CD8-positive, alpha-beta memory T cell (primary cell): ENCODE measurements at places on chromosomes 11 and 22. TPM values are rescaled to one million over a fixed set of nuclear protein-coding genes. Genes with fewer than 3 reads are reported as not detected.

The GLYAT gene
- not detected for polyA plus RNA-seq

- no peak for DNase-seq
Observed at GRCh38 chr22:48653306-48653705, 1174.4 kb downstream of the BRD1 start.

GRCh38 chr11:99177446-99177845 lies 156.7 kb downstream of the CNTN5 start:
- DNase-seq, result no peak

DNA sequence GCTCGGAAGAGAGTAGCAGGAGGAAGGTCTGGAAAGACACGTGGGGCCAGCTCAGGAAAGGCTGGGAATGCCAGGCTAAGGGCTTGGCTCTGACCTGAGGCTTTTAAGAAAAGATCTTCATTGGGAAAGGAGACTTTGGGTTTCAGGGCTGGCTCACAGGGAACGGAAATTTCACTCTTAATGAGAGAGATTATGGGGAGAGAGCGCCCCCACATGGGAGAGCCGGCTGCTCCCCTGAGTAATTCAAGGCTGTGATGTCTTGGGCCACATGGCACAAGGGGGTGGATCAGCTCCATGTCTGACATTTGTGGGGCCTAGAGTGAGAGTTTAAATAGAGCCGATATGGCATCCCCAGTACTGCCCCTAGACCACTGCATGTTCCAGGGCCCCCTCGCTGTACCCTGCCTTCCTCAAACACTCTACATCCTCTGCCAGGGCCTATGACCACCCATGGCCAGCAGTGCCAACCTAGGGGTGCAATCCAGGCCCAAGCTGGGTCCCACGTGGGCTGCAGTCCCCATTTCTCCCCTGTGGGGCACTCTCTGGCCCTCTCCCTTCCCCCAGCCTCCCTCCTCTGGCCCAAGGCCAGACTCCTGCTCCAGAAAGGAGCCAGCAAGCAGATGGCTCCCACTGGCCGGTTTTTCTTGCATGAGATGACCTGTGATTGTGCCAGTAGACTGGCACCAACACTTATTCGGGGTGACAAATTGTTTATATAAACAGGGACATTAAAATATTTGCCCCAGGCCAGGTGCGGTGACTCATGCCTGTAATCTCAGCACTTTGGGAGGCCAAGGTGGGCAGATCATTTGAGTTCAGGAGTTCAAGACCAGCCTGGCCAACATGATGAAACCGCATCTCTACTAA lies 75.2 kb downstream of the ISX start:
- no peak for DNase-seq

DNA sequence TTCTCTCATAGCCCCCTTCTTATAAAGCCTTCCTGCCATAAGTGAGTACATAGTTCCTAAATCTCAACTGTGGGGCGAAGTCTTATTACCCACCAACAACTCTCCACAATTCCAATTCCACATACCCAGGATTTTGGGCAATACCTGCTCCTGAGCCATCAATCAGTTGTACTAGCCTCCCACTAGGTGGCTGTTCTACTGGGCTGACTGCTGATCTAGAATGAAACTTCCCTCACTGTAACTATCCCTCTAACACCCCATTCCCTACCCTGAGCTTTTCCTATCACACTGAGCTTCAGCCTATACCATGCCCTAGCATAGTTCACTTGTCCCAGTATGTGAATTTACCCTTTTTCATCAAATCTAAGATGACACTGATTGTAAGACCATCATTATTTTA lies 52.5 kb downstream of the RRAS2 start:
- DNase-seq, result no peak

GRCh38 chr11:30479899-30480298 lies 106.3 kb downstream of the MPPED2 start:
- DNase-seq, result no peak
